ENCODE measurements at places on chromosomes 11 and 22.

DNA sequence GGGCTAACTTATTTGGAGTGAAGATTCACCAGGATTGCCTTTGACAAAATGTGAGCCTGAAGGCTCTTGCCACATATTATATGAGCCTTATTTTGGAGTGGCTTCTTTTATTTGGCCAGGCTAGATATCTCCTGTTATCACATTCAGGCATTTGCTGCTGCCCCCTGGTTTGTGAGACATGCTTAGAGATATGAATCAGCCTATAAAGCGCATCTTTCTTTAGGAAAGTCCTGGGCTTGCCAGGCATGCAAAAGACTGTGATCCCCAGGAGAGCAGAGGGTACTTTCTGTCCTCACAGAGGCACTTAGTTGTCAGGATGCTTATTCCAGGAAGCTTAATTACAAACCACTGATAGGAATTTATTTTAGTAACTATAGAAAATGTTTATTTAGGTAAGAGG is 333.3 kb downstream of the FAT3 start:
- no peak for DNase-seq

GRCh38 chr11:77515483-77515882 is 41.6 kb upstream of the PAK1 start:
- no peak for DNase-seq

- peak; percentile 2 for DNase-seq
Measured at GRCh38 chr11:8071616-8072581, 9.1 kb upstream of the TUB start.

DNA sequence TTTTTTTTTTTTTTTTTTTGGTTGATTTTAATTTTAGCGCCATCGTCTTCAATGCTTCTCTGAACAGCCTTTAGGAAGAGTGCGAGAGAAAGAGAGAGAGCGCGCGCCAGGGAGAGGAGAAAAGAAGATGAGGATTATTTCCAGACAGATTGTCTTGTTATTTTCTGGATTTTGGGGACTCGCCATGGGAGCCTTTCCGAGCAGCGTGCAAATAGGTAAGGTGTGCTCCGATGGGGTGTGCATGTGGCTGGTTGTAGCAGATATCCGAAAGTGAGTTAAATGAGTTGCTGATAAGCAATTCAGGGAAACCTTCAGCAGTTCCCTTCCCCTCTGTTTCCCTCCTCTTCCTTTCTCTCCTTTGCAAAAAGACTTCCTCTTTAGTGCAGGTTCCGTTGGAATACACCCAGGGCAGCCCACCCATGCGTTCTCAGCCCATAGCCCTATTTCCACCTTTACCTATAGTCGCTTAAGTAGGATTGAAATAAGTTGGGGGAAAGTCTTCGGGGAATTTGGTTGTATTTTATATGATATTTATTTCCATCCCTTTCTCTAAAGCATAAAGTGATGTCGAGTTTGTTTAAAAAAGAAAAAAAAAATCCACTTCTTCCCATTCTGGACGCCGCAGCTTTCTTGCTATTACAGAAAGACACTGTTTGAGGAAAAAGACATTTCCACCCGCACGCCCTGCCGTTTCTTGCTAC is 1.1 kb downstream of the GRIA4 start:
- no peak for DNase-seq

DNA sequence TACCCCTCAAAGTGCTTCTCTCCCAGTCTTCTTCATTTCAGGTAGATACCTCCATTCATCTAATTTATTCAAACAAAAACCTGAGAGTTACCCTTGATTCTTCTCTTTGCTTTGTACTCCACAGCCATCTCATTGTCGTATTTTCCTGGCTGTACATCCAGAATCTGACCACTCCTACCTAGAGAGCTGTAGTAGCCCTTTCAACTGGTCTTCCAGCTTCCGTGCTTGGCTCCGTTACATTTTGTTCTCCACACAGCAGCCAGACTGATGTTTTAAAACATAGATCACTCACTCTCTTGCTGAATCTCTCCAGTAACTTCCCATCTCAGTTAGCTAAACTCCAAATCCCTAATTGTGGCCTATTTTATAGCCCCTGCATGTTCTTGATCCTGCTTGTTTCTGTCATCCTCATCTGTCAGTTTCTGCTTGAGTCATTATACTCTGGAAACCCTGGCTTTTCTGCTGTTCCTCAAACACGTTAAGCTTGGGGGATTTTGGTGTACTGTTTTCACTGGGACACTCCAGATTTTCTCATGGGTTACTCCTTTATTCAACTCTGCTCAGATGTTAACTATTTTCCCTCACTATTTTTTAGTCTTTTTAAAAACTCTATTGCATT is 7.4 kb downstream of the SPCS2 start:
- no peak for DNase-seq

DNA sequence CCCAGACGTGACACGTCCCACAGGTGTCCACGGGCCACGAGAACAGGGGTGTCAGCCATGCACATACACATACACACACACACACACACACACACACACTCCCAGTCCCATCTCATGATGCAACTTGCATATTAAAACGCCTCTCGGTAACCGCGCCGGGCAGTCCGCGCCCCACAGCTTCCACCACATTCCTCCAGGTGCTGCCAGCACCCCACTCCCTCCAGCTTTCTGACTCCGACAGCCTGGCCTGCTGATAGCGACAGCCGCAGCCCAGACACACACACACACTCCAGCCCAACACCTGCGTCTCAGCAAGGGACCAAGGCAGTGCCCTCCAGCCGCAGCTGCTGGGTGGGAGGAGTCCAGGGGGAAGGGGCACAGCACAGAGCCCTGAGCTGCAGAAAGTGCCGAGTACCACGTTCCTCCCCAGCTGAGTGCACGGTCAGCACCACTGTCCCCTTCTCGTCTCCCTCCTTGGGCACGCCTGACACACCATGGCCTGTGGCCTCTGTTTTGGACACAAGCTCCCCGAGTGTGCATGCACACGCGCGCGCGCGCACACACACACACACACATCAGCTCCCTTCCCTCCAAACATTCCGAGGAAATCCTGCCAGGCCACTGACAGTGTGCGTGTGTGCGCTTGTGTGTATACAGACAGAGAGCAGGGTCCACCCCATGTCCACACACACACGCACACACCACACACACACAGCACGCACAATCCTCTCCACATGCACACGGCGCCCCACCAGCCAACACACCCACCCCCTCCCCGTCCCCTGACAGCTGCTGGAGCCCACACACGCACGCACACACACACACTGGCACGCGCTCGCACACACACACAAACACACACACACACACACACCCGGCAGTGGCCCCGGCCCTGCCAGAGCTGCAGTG is 1.2 kb downstream of the ELFN2 start:
- DNase-seq, result no peak

- DNase-seq, result no peak
Measured at GRCh38 chr11:21807350-21807749, 385.5 kb upstream of the ANO5 start.

- no peak for DNase-seq
Measured at GRCh38 chr22:23230348-23231068, 50.2 kb downstream of the BCR start.

DNA sequence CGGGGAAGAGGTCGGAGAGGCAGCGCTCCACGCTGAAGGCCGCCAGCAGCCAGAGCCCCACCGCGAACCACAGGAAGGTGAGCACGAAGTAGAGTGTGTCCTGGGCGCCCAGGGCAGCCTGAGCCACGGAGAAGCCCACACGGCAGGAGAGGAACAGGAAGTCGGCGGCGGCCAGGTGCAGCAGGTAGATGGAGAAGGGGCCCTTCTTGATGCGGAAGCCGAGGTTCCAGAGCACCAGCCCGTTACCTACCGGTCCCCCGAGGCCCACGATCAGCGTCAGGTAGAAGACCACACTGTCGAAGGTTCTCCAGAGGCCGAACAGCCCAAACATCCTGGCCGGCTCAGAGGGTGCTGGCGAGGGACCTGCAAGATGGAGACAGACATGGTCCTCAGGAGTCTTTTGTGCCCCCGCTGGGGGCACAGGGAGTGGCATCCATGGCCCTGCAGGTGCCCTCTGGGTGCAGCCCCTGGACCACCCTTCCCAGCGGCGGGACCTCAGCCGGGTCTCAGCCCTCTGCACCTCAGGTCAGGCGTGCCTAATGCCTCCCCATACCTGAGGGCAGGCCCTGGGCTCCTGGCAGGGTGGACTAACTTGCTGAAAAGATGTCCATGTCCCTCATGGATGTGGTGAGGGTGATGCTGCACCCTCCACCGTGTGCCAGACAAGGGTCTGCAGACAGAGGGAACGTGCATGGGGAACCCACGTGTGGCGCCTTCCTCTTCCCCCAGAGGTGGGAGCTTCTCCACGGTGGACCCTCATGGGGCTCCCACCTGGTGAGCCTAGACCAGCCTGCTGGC is at the start of gene MRGPRG:
MRGPRG (minus strand) TSS at position 331 of the 798 bp plus-strand sequence; CDS start at position 331, 0 bp downstream.
- DNase-seq, result no peak

Data from omental fat pad (tissue), 4 donors.